ENCODE measurements at places on chromosomes 5 and 9.

DNA sequence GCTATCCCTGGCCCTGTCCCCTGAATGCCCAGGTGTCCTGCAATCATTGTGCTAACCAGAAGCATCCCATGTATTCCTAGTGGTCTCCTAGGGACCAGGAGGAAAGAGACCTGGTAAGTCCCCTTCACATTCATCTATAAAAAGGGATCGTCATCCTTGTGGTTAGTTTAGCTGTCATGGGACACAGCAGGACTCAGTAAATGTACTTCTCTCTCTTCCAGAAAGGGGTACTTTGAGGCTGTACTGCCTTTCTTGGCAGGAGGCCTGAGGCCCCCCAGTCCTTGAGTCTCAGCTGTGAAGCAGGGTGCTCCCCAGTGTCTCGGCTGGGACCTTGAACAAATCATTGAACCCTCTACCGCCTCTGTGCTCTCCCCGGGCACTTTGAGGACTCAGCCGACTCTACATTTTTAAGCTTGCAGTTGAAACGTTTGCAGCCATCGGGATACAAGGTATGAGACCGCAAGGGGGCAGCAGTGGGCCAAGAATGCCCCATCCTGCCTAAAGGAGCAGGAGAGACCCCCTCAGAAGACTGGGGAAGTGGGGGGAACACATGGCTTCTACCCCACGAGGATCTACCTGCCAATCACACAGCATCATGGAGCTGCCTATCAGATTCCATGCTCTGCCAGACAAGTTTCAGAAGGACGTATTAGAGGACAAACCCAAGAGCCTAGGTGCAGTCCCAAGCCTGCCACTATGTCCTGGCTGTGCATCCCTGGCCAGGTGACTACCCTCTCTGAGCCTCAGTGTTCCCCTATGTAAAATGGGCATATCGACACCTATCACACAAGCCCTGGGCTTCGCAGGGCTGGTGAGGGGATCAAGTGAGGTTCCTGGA lies 2.4 kb upstream of the PHYKPL start:
- peak; percentile 80 for DNase-seq

GRCh38 chr5:91643797-91644196 lies 260.7 kb upstream of the ARRDC3 start:
- no peak for DNase-seq

DNA sequence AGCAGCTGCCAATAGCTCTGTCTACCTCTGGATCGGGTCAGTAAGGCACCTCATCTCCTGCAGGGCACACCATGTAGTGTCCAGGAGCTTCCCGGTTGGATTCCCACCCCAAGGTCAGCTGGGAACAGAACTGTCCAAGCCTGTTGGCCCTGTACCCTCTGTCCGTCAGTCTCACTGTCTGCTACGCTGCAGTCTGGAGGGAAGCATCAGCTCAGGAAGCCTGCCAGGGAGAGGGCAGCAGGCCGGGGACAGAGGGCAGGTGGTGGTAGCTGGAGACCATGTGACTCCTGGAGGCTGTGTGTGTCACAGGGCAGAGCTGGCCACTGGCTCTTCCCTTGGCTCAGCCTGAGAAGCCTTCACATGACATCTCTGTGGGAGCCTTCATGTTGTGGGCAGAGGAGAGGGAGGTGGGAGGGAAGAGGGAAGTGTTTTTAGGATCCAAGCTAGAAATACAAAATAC lies 134.5 kb downstream of the SEC61B start:
- DNase-seq, result no peak

- no peak for DNase-seq
Measured at GRCh38 chr9:121732389-121732788, 81.0 kb downstream of the DAB2IP start.

DNA sequence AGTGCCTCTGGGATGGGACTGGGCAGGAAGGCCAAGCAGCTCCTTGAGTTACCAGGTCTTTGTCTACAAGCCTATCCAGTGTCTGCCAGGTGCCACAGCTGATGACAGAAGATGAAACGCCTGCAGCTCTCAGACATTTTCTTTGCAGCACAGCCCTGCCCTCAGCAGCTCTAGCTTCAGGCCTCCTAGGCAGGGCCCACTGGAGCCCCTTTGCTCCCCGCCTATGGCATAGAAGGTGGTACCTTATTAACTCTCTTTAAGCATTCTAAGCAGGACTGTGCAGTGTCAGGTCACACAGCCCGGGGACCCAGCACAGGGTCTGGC lies 1.3 kb upstream of the SKP1 start:
- no peak for DNase-seq

All from GM12865 (cell line).